ENCODE measurements at places on chromosomes 4 and X.

- peak; percentile 17 for DNase-seq
Measured at GRCh38 chr4:675036-675882, 917 bp downstream of the MYL5 start.

DNA sequence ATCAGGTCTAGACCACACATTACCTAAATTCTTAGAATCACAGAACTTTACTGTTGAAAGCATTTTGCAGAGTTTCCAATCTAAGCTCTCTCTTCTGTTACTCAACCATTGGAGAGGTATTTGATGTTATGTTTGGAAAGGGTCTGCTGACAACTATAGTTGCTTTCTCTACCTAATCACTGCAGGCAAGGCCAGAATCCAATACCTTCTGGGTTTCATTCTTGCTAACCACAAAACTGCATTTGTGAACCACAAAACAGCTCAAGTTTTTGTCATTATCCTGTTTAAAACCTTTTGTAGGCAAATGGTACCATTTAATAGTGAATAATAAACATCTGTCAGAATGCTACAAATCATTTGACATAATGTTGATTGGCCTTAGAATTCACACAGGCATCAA is 380.1 kb downstream of the GASK1B start:
- DNase-seq, result no peak

DNA sequence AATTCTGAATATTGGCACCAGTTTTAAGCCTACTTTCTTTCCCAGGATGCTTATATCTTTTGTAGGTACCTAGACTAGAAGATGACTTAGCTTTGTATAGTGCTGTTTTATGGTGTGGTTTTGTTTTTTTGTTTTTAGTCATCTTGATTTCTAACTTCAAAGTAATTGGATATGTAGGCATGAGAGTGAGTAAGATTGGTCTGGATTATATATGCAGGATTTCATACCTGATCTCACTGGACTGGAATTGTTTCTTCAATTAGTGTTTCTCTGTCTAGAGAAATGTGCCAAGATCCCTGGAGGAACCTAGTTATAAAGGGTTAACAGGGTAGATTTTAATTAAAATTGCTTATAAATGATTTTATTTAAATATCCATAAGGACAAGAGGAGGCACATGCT is 23.1 kb downstream of the NAP1L5 start:
- DNase-seq, result peak; percentile 54

- DNase-seq, result peak; percentile 88
Measured at GRCh38 chr4:55947912-55948725, 626 bp upstream of the CEP135 start.

- DNase-seq, result no peak
Measured at GRCh38 chr4:33467291-33467690, 2747.1 kb downstream of the PCDH7 start.

- DNase-seq, result peak; percentile 88
Measured at GRCh38 chr4:124631760-124632159, 80.8 kb downstream of the ANKRD50 start.

DNA sequence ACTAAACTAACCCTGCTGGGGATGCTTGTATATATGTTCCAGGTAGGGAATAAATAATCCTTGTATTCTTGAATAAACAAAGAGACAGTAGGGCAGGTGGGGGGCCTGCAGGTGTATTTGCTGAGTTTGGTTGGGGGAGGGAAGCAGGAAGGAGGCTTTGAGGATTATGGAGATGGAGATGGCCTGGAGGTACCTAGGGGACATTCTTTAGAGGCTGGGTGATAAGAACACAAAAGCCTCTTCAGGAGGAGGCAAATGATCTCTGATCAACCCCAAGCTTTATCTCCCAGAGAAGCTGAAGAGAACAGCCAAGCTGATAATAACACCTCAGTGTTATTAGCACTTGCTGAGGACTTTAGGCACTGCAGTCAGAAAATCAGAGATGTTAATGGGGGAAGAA is 187.7 kb downstream of the MGST2 start:
- no peak for DNase-seq

- DNase-seq, result peak; percentile 67
Measured at GRCh38 chr4:139950568-139950967, 203.4 kb downstream of the MAML3 start.

GRCh38 chrX:88604433-88605221 is 142.4 kb upstream of the CPXCR1 start:
- no peak for DNase-seq

DNA sequence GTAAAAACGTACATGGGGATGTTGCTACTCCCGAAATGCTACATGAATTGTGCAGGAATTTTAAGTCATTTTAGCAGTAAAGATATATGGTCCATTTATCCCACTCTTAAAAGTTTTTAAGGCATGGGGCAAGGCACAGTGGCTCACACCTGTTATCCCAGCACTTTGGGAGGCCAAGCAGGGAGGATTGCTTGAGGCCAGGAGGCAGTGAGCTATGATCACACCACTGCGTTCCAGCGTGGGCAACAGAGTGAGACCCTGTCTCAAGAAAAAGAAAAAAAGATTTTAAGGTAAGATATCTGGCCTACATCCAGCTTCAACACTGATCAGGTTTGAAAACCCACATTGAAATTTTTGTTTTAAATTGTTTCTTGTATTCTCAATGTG is 1.2 kb upstream of the SEC24D start:
- no peak for DNase-seq

DNA sequence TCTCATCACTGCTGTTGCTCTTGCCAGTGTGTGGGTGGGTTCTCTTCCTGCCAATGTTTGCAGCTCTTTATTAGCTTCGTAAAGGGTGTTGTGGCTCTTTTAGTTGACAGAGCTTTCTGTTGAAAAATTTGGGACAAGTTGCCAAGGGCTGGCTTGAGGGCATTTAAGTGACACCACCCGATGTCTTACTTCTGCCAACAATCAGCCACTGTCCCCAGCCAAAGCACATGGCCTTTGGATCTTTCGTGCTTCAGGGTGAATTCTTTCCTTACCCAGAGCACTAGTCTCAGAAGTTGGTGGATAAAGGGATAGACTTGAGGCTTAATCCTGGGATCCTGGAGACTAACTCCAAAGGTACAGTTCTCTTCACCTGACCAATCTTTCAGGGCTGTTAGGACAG is 113.6 kb downstream of the SOX3 start:
- DNase-seq, result no peak

DNA sequence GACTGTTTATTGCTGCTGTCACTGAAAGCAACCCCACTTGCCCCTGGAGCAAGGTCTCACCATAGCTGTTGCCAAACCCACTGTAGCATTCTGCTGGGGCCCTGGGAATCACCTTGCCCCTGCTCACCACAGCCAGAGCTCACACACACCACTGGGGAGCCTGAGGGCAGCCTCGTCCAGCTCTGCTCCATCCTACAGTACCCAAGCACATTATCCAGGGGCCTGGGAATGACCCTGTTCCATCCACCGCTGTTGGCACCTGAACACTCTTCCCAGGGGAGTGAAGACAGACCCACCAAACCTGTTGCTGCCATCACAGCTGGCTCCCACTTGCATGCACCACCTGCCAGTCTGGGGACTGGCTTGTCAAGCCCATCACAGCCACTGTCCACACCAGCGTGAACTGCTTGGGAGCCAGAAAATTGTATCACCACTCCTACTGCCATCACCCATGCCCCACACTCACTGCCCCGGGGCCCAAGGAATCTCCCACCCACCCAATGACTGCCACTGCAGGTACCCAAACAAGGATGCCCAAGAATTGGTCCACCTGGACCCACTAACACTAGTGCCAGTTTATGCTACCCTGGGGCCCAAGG is 811.3 kb downstream of the KLHL13 start:
- DNase-seq, result no peak

GRCh38 chrX:7191681-7192110 is 43.7 kb upstream of the PUDP start:
- no peak for DNase-seq

GRCh38 chr4:14596904-14597303 is 405.4 kb upstream of the CPEB2 start:
- DNase-seq, result no peak

- DNase-seq, result no peak
Measured at GRCh38 chr4:189113389-189113888, 827.2 kb upstream of the FRG1 start.

DNA sequence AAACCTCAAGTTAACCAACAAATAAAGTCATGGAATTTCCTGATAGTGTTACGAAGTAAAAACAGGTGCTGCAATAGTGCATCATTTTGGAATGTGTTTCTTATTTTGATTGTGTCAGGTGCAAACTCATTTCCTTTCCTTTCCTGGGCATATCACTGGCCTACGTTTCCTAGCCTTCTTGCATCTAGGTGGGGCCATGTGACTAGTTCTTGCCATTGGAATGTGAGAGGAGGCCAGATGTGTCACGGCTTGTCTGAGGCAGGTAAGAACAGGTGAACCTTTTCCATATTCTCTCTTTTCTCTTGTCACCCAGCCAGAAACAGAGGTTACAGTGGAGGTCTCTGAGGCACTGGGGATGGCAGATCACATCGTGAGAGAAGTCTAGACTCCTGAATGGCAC is 868.0 kb downstream of the RPA4 start:
- DNase-seq, result no peak

GRCh38 chr4:27011401-27011800 is 150.8 kb downstream of the STIM2 start:
- DNase-seq, result no peak

DNA sequence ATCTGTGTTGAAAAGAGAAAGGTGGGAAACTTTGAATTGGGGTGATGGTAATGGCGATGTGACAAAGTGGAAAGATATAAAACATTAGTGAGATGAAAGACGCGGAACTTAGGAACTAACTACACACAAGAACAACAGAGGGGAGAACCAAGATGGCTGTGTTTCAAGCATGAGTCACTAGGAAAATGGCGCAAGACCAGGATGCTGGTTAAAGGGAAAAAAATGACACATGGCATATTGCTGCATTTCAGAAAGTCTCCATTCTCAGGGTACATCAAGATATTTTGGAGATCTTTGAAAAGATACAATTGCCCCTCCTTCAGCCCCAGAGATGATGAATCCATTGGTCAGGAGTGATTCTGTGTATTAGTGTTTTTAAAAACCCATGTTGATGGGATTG is 164.4 kb downstream of the FBXO8 start:
- peak; percentile 80 for DNase-seq

DNA sequence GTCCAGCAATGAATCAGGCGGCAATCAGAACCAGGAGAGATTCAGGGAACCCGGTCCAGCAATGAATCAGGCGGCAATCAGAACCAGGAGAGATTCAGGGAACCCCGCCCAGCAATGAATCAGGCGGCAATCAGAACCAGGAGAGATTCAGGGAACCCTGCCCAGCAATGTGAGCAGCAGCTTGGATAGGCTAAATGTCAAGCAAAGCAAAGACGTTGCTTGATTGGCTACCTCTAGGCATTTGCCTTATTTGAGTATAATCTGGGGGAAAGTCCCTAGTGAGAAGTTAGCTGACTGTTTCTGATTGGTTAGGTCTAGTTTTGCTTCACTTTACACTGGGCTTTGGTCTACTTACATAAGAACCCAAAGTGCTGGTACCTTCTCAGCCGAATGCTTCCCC is 1212.2 kb upstream of the TENM3 start:
- no peak for DNase-seq

GRCh38 chr4:74097631-74098426 is 1.2 kb downstream of the CXCL2 start:
- no peak for DNase-seq

DNA sequence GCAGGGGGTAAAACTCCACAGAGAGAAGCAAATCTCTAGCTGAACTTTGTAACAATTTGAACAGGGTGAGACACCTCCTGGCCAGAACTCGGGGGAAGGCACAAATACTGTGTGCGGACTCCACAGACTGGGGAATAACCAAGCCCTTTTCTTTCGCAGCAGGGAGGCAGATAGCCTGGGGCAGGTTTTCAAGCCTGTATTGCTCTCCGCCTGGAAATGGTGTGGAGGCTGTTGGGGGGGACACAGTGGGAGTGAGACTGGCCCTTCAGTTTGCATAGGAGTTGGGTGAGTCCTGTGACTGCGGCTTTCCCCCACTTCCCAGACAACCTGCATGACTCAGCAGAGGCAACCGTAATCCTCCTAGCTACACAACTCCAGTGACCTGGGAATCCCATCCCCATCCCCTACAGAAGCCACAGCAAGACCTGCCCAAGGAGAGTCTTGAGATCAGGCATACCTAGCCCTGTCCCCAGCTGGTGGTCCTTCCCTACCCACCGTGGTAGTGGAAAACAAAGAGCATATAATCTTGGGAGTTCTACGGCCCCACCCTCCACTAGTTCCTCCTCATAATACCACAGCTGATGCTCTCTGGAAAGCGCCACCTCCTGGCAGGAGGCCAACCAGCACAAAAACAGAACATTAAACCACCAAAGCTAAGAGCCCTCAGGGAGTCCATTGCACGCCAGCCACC is 12.9 kb upstream of the SMPX start:
- DNase-seq, result no peak

GRCh38 chr4:114389070-114389685 is 209.4 kb upstream of the UGT8 start:
- DNase-seq, result no peak

DNA sequence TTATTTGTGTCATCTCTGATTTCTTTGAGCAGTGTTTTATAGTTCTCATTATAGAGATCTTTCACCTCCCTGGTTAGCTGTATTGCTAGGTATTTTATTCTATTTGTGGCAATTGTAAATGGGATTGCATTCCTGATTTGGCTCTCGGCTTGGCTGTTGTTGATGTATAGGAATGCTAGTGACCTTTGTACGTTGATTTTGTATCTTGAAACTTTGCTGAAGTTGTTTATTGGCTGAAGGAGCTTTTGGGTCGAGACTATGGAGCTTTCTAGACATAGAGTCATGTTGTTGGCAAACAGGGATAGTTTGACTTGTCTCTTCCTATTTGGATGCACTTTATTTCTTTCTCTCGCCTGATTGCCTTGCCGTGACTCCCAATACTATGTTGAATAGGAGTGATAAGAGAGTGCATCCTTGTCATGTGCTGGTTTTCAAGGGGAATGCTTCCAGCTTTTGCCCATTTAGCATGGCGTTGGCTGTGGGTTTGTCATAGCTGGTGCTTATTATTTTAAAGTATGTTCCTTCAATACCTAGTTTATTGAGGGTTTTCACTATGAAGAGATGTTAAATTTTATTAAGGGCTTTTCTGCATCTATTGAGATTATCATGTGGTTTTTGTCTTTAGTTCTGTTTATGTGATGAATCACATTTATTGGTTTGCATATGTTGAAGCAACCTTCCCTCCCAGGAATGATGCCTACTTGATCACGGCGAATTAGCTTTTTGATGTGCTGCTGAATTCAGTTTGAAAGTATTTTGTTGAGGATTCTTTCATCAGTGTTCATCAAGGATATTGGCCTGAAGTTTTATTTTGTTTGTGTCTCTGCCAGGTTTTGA is 72.7 kb upstream of the BOD1L1 start:
- peak; percentile 72 for DNase-seq

- DNase-seq, result no peak
Measured at GRCh38 chrX:121085612-121086010, 38.2 kb downstream of the GLUD2 start.

DNA sequence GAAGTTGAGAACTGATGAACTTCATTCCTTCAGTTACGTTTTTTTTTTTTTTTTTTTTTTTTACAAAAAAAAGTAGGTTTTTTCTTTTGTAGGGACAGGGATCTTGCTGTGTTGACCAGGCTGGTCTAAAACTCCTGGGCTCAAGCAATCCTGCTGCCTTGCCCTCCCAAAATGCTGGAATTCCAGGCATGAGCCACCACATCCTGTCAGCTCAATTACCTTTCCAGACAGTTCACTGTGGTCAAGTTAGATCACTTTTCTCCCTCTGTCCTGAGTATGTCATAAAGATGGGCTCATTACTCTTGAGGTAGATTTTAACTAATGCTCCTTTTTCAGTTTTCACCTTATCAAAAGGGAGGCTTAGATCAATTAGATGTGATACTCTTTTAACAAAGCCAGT is 10.8 kb upstream of the NR3C2 start:
- no peak for DNase-seq

GRCh38 chrX:56572975-56573374 is 9.5 kb downstream of the UBQLN2 start:
- DNase-seq, result no peak

GRCh38 chr4:16034010-16034748 is 49.6 kb downstream of the PROM1 start:
- DNase-seq, result no peak
